ENCODE measurements at places on chromosomes 2 and 18.

DNA sequence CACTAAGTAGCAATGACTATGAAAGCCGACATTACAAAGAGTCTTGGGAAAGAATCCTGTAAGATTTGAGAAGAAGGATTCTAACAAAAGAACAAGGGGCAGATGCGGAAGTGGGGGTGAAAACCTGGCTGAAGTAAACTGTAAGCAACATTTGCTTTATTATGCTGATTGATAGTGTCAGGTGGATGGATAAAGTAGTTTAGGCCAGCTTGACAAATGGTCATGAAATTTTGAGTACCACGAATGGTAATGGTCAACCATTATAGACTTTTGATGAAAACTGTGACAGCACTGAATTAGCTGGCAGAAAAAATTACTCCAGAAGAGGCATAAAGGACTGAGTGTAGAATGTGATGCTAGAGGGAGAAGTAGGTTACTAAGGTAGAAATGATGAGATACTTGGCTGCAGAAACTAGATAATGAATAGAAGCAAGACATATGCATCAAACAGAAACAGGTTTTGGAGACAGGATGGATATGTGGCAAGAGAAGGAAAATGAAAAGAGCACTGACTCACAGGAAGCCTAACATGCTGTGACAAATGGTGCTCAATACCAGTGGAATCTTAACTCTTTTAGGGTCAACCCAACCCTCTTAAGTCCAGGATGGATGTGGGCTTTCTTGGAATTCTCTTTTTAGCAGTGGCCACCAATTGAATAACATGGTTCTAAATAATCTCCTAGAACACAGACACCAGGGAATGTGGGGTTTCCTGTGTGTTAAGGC, 6.8 kb downstream of the THUMPD2 start:
- DNase-seq: no peak

DNA sequence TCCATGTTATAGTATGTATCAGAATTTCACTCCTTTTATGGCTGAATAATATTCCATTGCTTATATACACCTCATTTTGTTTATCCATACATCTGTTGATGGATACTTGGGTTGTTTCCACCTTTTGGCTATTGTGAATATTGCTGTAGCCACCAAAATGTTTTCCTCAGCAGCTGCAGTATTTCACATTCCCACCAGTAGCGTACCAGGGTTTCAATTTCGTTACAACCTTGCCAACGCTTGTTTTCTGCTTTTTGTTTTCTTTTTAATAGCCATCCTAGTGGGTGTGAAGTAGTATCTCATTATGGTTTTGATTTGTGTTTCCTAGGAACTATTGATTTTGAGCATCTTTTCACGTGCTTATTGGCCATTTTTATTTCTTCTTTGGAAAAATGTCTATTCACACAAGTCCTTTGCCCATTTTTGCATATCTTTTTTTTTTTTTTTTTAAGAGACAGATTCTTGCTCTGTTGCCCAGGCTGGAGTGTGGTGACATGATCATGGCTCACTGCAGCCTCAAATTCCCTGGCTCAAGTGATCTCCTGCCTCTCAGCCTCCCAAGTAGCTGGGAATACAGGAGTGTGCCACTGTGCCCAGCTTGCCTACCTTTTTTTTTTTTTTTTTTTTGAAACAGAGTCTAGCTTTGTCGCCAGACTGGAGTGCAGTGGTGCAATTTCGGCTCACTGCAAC, 14.2 kb downstream of the UBXN2A start:
- no peak for DNase-seq

DNA sequence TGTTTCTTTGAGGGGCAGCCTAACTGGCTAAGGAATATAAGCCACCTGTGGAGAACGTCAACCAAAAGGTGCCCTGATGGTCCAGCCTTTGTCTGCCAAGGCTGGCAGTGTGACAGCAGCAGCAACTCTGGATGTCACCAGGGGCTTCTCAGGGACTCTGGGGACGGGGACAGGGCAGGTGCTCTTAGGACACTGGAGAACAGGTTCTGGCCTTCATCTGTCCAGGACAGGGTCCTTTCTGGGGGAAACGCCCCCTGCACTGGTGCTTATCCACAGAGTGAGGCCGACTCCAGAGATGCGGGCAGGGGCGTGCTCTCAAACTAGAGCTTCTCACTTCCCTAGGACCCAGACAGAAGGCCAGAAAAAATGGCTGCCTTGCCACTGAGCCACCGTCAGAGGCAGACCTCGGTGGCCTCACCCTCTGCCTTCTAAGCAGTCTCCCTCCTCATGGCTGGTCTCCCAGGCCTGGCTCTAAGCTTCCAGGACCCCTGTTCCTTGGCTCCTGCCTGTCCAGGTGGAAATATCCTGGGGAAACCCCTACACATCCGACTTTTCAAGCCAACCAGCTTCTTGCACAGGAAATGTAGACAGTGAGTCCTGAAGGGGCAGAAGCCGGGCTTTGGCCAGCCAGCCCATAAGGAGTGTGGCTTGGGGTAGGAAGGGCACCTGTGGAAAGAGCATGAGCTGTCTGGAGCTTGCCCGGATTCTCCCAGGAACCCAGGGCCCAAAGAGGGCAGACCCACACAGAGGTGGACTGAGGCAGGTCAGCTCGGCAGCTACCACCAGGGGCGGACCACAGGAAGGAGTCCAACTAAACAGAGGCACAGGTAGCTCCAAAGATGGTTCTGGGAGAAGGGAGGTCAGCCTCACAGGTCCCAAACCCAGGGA, 11.3 kb upstream of the SFXN5 start:
- no peak for DNase-seq

DNA sequence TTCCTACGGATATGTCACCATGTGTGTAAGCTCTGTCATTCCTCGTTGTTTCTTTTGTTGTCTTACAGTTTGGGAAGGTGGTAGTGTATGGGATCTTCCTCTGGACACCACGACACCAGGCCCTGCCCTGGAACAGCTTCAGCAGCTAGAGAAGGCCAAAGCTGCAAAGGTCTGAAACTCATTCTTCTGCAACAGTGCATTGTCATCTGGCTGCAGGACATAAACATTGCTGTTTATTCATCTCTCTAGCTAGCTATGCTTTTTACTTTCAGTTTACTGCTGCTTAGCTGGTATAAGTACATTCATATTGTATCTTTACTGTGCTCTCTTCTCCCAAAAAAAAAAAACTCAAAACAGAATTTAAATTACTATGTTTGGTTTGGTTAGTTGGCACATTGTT, 39.2 kb upstream of the KCNJ13 start:
- no peak for DNase-seq

- no peak for DNase-seq
Observed at GRCh38 chr18:67771271-67771670, 254.8 kb upstream of the DSEL start.

- peak; percentile 4 for DNase-seq
Observed at GRCh38 chr2:151638191-151638933, 95.9 kb downstream of the NEB start.

DNA sequence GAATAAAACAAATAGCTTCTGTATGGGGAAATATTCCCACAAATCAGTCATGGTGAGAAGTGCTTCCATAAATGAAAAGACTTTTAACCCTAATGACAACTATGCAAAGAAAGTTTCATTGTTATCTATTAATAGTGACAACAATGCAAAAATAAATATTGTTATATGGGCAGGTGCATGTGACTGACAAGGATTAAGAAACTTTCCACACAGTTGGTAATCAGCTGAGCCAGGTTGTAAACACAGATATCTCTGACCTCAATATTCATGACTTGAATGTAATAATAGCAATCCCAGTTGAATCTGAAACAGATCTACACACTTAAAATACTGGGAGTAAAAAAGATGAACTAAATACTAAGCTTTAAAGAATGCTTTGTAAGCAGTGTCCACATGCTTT, 517.0 kb upstream of the SOX11 start:
- DNase-seq: no peak

DNA sequence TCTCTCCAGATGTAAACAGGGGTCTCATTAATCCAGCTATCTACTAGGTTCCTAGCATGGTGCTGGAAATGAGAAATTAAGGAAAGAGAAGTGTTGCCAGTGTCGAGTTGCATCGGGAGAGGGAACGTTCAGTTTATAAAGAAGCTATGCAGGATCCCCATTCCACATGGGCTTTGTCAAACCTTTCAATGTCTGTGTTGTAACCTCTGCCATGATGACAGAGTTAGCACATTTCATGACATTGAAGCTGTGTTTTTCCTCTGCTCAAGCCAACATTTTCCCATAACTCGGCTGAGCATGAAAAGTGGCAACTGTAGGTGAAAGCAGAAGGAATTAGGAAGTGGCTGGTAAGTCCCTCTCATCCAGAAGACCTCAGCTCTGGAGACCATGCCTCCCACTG, 133.4 kb downstream of the WDSUB1 start:
- no peak for DNase-seq

GRCh38 chr2:145067549-145068030, 547.7 kb upstream of the ZEB2 start:
- DNase-seq: no peak

All from activated naive CD8-positive, alpha-beta T cell treated with anti-CD3 and anti-CD28 coated beads, Interleukin-2, amount 50 U/mL, for 16 hours (primary cell).